ENCODE measurements at places on chromosomes 5 and 9. TPM values are rescaled to one million over a fixed set of nuclear protein-coding genes. Genes with fewer than 3 reads are reported as not detected.

GRCh38 chr9:4027606-4028005 lies 272.3 kb downstream of the GLIS3 start:
- H3K27me3 ChIP-seq: no peaks in the 10 kb centered on the region
- no peaks in the 10 kb centered on the region for H3K36me3 ChIP-seq
- no peak overlapping the region for H3K27ac ChIP-seq
- H3K4me3 ChIP-seq: no peak overlapping the region

DNA sequence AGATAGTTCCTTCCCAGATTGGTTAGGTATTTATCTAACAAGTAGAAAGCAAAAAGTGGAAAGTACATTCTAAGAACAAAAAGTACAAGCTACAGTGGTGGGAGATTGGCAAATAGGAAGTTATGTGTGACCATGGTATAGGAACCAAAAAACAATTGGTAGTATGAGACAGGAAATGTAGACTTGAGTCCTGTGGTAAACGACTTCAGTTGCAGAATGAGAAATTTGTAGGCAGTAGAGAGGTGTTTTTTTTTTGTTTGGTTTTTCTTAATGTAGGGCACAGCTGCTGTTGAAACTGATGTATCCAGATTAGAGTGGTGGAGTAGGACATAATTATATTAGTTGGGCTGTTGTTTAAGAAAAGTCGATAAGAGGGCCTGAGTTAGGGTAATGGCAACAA lies 72.0 kb downstream of the CCNH start:
- no peaks in the 10 kb centered on the region for H3K27me3 ChIP-seq
- peaks cover 11% of the 10 kb centered on the region for H3K4me1 ChIP-seq
- no peak overlapping the region for H3K4me3 ChIP-seq
- no peak for DNase-seq
- peaks cover 78% of the 10 kb centered on the region for H3K36me3 ChIP-seq

DNA sequence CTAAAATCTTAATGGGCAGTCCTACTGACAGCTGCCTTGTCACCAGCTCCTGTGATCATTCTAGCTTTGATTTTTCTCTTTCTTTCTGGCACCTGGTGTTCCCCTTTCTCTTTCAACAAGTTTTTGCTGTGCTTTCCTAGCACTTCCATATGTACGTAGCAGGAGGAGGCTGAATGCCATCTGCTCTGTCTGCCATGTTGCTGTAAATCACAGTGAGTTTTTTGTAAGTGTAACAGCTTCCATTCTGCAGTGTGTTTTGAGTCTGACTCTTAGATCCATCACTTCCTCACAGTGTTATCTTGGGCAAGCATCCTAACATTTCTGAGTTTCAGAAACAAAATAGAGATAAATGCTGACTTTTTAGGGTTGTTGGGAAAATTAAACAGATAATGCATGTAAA lies 247.9 kb downstream of the DOCK8 start:
- no peak overlapping the region for H3K27ac ChIP-seq
- H3K27me3 ChIP-seq: no peaks in the 10 kb centered on the region
- H3K4me1 ChIP-seq: peaks cover 11% of the 10 kb centered on the region
- no peak overlapping the region for H3K4me3 ChIP-seq

DNA sequence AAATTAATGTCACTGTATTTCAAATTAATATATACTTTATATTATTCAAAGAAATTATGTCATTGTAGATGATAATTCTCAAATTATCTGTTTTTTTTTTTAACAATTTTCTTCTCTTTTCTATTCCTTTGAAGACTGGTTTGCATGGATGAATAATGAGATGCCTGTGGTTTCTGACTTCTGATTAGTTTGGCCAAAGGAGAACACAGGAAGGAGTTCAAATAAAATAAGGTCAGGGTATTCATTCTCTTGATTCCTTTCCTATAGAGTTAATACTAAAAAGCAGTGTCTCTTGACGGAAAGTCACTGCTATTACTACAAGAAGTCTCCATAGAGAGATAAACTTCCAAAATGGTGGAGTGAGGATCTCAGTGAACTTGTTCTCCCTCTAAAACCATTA lies 279.6 kb upstream of the FTMT start:
- no peaks in the 10 kb centered on the region for H3K27me3 ChIP-seq
- no peaks in the 10 kb centered on the region for H3K36me3 ChIP-seq
- no peak overlapping the region for H3K27ac ChIP-seq
- DNase-seq: no peak
- no peak overlapping the region for H3K4me3 ChIP-seq
- no peaks in the 10 kb centered on the region for H3K4me1 ChIP-seq

The N4BP3 gene
- 6.9 TPM for total RNA-seq

The BTNL9 gene
- total RNA-seq: 5.0 TPM

The SH3GL2 gene
- 1.5 TPM for total RNA-seq

Measured in Calu3 (cell line).